ENCODE measurements at places on chromosomes 13 and 19. TPM values are rescaled to one million over a fixed set of nuclear protein-coding genes. Genes with fewer than 3 reads are reported as not detected.

Gene CD209
- not detected for total RNA-seq

Gene TUBB4A
- total RNA-seq, result not detected

DNA sequence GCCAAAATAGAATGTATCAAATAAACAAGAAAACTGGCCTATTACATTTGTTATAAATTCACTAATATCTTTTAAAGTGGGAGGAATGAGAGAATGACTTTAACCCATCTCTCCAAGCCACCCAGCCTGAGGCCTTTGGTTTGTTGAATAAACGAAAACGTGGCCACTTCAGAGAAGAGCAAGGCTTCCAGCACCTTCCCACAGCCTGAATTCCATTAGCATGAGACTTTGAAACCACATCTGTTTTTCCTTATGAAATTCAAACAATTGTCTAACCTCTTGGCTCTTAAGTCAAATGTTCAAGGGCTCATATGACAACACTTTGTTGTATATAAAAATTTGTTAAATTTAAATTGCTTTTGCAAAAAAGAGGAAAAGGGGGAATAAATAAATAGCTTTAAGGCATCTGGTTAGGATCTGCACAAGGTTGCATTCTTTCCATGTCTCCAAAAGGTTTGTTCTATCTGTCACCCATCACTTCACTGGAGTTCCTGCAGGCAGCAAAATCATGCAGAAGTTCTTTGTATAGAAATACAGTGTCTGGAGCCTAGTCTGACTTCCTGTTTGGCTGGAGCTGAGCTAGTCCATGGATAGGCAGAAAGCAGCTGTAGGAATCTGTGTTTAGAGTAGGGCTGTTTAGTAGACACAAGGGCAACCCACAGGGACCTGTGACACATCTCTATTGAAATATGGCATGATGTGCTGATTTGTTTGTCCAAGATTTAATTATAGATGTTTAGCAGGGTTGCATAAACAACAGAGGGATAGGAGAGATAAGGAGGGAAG, 502.3 kb downstream of the KCTD12 start:
- H3K36me3 ChIP-seq, result no peaks in the 10 kb centered on the region
- peak; percentile 69 for DNase-seq
- H3K27ac ChIP-seq, result peak overlapping the region; percentile 42
- no peaks in the 10 kb centered on the region for H3K4me1 ChIP-seq
- H3K4me3 ChIP-seq, result no peak overlapping the region
- H3K27me3 ChIP-seq, result no peaks in the 10 kb centered on the region

DNA sequence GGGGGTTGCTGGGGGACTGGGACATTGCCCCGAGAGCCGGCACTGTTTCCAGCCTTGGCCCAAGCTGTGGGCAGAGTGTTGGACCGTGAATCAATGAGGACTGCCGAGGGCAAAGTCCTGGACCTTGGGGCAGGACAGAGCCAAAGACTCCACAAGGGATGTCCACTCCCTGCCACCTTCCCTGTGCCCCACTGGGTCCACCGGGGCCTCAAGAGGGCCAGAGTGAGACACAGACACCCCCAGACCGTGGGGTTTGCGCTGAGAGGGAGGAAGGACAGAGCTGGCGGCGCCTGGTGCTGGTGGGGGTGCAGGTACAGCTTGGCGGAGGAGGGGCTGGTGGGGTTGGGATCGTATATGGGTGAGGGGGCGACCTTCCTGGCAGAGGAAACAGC, 11.8 kb downstream of the MAST3 start:
- H3K4me1 ChIP-seq, result no peaks in the 10 kb centered on the region
- no peak overlapping the region for H3K27ac ChIP-seq
- no peak overlapping the region for H3K4me3 ChIP-seq
- peaks cover 7% of the 10 kb centered on the region for H3K27me3 ChIP-seq
- DNase-seq, result no peak
- H3K36me3 ChIP-seq, result no peaks in the 10 kb centered on the region

DNA sequence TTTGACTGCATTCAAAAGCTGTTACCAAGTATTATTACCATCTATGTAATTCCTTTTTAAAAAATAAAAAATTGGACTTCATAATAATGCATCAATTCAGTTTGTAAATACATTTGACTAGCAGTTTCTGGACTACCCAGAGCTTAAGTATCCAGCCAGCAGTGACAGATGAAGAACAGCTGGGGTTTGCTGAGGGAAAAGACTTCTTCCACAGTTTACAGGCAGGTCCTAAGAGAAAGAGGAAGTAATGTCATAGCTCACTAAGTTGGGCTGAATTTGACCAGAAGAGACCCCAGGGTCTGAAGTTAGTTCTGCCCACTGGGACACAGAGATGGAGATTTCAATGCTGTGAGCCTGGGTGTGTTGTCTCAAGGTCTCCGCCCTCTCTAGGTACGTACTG, 96.4 kb downstream of the MBNL2 start:
- no peak overlapping the region for H3K27ac ChIP-seq
